ENCODE measurements at places on chromosomes 13 and 19. TPM values are rescaled to one million over a fixed set of nuclear protein-coding genes. Genes with fewer than 3 reads are reported as not detected.

Gene SLC17A7
- total RNA-seq: 0.13 TPM

DNA sequence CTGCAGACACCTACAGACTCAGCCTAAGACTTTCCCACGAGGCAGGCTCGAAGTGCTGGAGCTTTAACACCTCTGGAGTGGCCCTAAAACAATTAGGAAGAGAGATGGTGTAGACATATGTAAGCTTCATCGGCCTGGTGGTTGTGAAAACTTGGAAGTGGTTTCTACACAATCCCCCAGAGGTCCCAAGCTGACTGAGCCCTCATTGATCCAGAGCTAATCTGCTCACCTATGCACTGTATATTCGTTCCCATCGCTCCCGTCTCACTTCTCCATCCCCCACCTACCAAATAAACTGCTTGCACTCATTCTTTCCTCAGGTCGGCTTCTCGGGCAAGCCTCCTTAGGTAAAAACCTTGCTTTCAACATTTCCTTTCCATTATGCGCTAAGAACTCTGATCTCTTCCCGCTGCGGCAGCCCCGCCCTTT lies 767 bp upstream of the ZNF793 start:
- peak overlapping the region; percentile 56 for H3K4me3 ChIP-seq
- no peaks in the 10 kb centered on the region for H3K4me1 ChIP-seq
- peak overlapping the region; percentile 51 for H3K27ac ChIP-seq
- no peaks in the 10 kb centered on the region for H3K36me3 ChIP-seq

GRCh38 chr19:50357178-50358100 lies 8.0 kb downstream of the NAPSA start:
- H3K4me3 ChIP-seq: peak overlapping the region; percentile 59
- H3K36me3 ChIP-seq: no peaks in the 10 kb centered on the region
- peak; percentile 80 for DNase-seq
- no peaks in the 10 kb centered on the region for H3K4me1 ChIP-seq

DNA sequence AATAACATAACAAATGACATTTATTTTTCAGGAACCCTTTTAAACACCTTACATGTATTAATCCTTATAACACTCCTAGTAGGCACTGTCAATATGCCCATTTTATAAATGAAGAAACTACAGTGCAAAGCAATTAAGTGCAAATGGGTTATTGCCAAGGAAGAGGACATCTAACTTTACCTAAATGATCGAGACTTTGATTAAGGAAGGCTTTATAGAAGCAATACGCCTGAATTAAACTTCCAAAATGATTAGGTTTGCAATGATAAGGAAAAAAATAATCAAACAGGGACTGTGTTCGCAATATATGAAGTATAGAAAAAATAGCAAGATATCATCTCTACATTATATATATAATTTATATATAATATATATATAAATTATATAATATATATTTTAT lies 613.7 kb upstream of the GPC6 start:
- no peak overlapping the region for H3K4me3 ChIP-seq
- DNase-seq: no peak
- no peaks in the 10 kb centered on the region for H3K36me3 ChIP-seq
- H3K27me3 ChIP-seq: no peaks in the 10 kb centered on the region
- H3K4me1 ChIP-seq: no peaks in the 10 kb centered on the region
- H3K27ac ChIP-seq: no peak overlapping the region

Gene CRLF1
- total RNA-seq: not detected

DNA sequence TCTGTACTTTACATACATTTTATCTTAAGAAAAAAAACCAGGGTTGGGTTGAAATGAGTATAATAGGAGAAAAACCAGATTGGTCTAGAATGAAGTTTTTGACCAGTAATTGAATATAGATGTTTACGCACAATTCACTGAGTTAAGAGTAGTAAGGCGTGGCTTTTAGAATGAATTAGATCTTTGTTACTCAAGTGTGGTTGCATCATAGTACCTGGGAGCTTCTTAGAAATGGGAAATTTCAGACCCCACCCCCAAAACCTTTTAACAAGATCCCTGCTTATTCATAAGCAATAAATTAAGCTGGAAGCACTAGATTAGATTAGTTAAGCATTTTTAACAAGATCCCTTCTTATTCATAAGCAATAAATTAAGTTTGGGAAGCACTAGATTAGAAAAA lies 28.7 kb upstream of the LMO7 start:
- no peak overlapping the region for H3K27ac ChIP-seq
- no peaks in the 10 kb centered on the region for H3K27me3 ChIP-seq
- no peaks in the 10 kb centered on the region for H3K4me1 ChIP-seq
- DNase-seq: no peak
- no peak overlapping the region for H3K4me3 ChIP-seq

Gene MAMSTR
- total RNA-seq: 0.37 TPM

GRCh38 chr13:107866032-107866940 lies 349.1 kb downstream of the LIG4 start:
- DNase-seq: no peak
- no peaks in the 10 kb centered on the region for H3K4me1 ChIP-seq
- no peak overlapping the region for H3K27ac ChIP-seq
- H3K36me3 ChIP-seq: no peaks in the 10 kb centered on the region

GRCh38 chr19:33329736-33330135 lies 27.4 kb upstream of the CEBPA start:
- no peaks in the 10 kb centered on the region for H3K27me3 ChIP-seq
- H3K36me3 ChIP-seq: no peaks in the 10 kb centered on the region

GRCh38 chr19:58585442-58586132 lies 12.5 kb upstream of the MZF1 start:
- peaks cover 11% of the 10 kb centered on the region for H3K36me3 ChIP-seq
- no peaks in the 10 kb centered on the region for H3K4me1 ChIP-seq
- no peak overlapping the region for H3K27ac ChIP-seq
- no peak for DNase-seq
- no peak overlapping the region for H3K4me3 ChIP-seq

Gene ZNF541
- total RNA-seq: 0.19 TPM

GRCh38 chr19:44878120-44878865 lies 12.8 kb upstream of the TOMM40 start:
- no peak for DNase-seq
- no peak overlapping the region for H3K27ac ChIP-seq
- no peaks in the 10 kb centered on the region for H3K36me3 ChIP-seq

- H3K36me3 ChIP-seq: no peaks in the 10 kb centered on the region
- no peaks in the 10 kb centered on the region for H3K27me3 ChIP-seq
- H3K4me1 ChIP-seq: no peaks in the 10 kb centered on the region
- DNase-seq: no peak
- H3K27ac ChIP-seq: no peak overlapping the region
These were observed 11.8 kb upstream of the RSPH6A start for GRCh38 chr19:45826934-45827333.

DNA sequence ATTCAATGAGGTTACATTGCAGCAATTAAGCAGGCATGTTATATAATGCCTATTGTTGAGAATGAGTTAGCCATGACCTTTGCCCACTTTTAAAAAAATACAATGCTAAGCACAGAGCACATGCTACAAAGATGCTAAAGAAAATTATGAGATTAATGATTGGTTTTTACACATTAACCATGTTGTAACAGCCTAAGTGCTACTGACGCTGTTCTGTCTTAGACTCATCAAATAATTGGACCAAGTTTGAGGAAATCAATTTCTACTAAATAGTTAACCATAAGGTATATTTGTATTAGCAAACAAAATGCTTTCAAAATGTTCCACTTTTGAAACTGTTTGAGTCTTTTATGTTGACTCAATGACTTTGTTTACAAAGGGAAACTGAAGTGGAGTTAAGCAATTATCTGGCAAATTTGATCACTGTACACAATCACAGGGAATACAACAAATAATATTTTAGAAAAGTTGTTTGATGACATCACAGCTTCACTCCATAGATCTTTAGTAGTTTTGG lies 14.3 kb downstream of the MIR17HG start:
- DNase-seq: no peak
- peaks cover 56% of the 10 kb centered on the region for H3K4me1 ChIP-seq
- peak overlapping the region; percentile 19 for H3K27ac ChIP-seq
- H3K4me3 ChIP-seq: no peak overlapping the region
- H3K36me3 ChIP-seq: no peaks in the 10 kb centered on the region

- H3K27ac ChIP-seq: no peak overlapping the region
- no peak overlapping the region for H3K4me3 ChIP-seq
- no peaks in the 10 kb centered on the region for H3K27me3 ChIP-seq
- no peaks in the 10 kb centered on the region for H3K36me3 ChIP-seq
- no peaks in the 10 kb centered on the region for H3K4me1 ChIP-seq
- DNase-seq: no peak
These were observed 7.6 kb downstream of the KLHL26 start for GRCh38 chr19:18644196-18645034.

DNA sequence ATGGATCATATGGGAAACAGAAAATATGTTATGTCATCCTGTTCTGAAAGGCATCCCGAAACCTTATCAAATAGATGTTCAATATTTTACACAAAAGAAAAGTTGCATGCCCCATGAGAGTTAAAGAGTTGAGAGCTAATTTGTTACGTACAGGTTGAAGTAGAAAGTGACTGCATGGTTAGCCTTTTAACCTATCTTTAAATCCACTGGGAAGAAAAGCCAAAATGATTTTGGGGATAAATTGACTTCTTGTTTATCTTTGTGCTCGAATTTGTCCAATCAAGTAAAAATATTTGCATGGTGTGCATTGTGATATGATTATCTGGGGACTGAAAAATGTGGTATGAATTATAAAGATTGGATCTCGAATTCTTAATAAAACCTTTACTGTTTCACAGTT lies 230.1 kb downstream of the POSTN start:
- no peaks in the 10 kb centered on the region for H3K27me3 ChIP-seq
- DNase-seq: no peak
- H3K4me3 ChIP-seq: no peak overlapping the region

DNA sequence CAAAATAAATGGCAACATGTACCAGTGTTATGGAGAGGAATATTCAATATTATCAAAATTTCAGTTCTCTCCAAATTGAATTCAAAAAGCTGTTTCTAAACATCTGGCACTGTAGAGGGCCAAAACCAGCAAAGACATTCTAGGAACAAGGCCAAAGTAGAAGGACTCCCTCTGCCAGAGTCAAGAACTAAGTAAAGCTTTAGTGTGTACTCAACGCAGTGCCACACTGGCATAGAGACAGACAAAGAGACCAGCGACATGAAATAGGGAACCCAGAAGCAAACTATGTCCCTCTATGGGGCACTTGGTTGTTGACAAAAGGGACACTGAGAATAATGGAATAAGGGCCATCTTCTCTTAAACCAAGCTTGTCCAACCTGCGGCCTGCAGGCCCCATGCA lies 15.6 kb downstream of the SCGB2B2 start:
- H3K4me1 ChIP-seq: peaks cover 44% of the 10 kb centered on the region
- H3K27ac ChIP-seq: peak overlapping the region; percentile 2
- H3K27me3 ChIP-seq: no peaks in the 10 kb centered on the region
- H3K4me3 ChIP-seq: no peak overlapping the region
- no peaks in the 10 kb centered on the region for H3K36me3 ChIP-seq

GRCh38 chr13:94825507-94825906 lies 113.2 kb upstream of the SOX21 start:
- H3K4me3 ChIP-seq: no peak overlapping the region
- no peaks in the 10 kb centered on the region for H3K4me1 ChIP-seq
- H3K27me3 ChIP-seq: no peaks in the 10 kb centered on the region
- H3K36me3 ChIP-seq: no peaks in the 10 kb centered on the region
- H3K27ac ChIP-seq: no peak overlapping the region

- DNase-seq: no peak
- no peaks in the 10 kb centered on the region for H3K4me1 ChIP-seq
- H3K27ac ChIP-seq: no peak overlapping the region
- H3K4me3 ChIP-seq: no peak overlapping the region
These were observed 6.1 kb downstream of the FOSB start for GRCh38 chr19:45473682-45474605.

GRCh38 chr13:46675016-46675415 lies 121.9 kb downstream of the ESD start:
- no peaks in the 10 kb centered on the region for H3K36me3 ChIP-seq
- no peak overlapping the region for H3K4me3 ChIP-seq
- no peak for DNase-seq
- no peaks in the 10 kb centered on the region for H3K27me3 ChIP-seq
- peaks cover 65% of the 10 kb centered on the region for H3K4me1 ChIP-seq
- H3K27ac ChIP-seq: peak overlapping the region; percentile 92

- no peak overlapping the region for H3K27ac ChIP-seq
- no peaks in the 10 kb centered on the region for H3K36me3 ChIP-seq
- no peaks in the 10 kb centered on the region for H3K4me1 ChIP-seq
- DNase-seq: no peak
- H3K4me3 ChIP-seq: no peak overlapping the region
These were observed 20.5 kb downstream of the IQCN start for GRCh38 chr19:18253716-18254115.

- no peaks in the 10 kb centered on the region for H3K4me1 ChIP-seq
- H3K27ac ChIP-seq: no peak overlapping the region
- H3K36me3 ChIP-seq: no peaks in the 10 kb centered on the region
These were observed 2.5 kb downstream of the PRTN3 start for GRCh38 chr19:843180-843835.

- no peak overlapping the region for H3K27ac ChIP-seq
- no peaks in the 10 kb centered on the region for H3K27me3 ChIP-seq
- H3K36me3 ChIP-seq: no peaks in the 10 kb centered on the region
- no peak overlapping the region for H3K4me3 ChIP-seq
These were observed 91.4 kb upstream of the CACNA1A start for GRCh38 chr19:13597640-13598039.

Gene BRME1
- 3.7 TPM for total RNA-seq

DNA sequence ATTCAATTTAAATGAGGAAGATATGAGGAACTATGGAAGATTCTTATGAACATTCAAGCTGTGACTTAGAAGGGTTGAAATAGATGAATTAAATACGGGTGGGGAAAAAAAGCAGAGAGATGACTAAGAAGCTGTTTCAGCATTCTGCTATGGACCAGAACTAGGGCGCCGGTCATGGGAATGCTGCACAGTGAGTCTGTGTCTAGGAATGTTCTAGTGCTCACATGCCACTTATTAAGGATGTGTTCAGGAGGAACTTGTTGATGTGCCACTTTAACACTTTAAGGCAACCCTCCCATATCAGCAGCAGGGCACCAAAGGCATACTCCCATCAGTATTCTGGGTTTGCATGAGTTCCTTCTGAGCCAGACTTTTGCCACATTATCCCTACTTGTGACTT lies 152.1 kb downstream of the POSTN start:
- no peak for DNase-seq
- no peaks in the 10 kb centered on the region for H3K4me1 ChIP-seq
- no peak overlapping the region for H3K27ac ChIP-seq

DNA sequence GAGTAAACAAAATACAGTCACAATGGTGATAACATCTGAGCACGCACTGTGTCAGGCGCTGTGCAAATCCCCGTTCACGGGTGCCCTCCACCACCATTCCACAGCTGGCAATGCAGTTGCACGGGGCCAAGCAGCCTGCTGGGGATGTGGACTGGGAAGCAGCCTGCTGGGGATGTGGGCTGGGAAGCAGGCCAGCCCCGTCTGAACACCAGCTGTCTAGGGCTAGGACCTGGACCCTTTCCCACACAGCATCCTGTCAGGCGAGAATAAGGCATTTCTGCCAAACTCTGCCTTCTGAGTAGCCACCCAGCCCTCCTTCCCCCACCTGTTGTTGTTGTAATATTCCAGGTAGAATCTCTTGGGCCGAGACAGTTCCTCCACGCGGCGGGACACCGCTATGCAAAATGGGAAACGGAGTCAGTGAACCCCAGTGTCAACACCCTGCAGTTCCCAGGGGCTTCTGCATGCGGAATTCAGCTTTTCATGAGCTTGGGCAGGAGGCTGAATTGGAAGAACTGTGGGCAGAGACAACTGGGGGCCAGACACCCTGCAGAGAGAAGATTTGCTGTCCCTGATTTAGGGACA lies 27.8 kb upstream of the MIER2 start:
- H3K36me3 ChIP-seq: no peaks in the 10 kb centered on the region
- no peaks in the 10 kb centered on the region for H3K27me3 ChIP-seq
- H3K4me1 ChIP-seq: no peaks in the 10 kb centered on the region
- no peak overlapping the region for H3K4me3 ChIP-seq

GRCh38 chr13:21232196-21232595 lies 55.7 kb downstream of the MRPL57 start:
- no peaks in the 10 kb centered on the region for H3K36me3 ChIP-seq
- no peak for DNase-seq
- H3K4me1 ChIP-seq: no peaks in the 10 kb centered on the region
- H3K27me3 ChIP-seq: no peaks in the 10 kb centered on the region
- no peak overlapping the region for H3K4me3 ChIP-seq
